ENCODE measurements at places on chromosomes 7 and 10.

- DNase-seq = no peak
These were observed 219.3 kb downstream of the GATA3 start for GRCh38 chr10:8273749-8274148.

DNA sequence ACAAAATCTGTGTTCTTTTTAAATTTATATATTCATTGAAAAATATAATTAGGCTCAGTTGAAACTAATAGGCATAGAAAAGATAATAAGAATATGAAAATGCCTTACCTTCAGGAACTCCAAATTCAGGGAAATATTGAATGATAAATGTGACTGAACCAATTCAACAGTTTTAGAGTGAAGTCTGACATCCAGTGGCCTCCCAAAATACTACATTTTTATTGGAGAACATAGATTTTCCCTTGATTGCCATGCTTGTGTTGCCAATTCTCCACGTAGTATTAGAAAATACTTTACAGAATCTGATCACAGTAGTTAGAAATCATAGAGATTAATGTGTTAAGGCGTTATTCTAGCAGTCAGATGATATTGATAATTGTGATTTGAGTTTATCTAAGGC is 1246.7 kb downstream of the GATA3 start:
- no peak for DNase-seq

- DNase-seq = no peak
These were observed 176.1 kb downstream of the SH3PXD2A start for GRCh38 chr10:103679096-103679790.

DNA sequence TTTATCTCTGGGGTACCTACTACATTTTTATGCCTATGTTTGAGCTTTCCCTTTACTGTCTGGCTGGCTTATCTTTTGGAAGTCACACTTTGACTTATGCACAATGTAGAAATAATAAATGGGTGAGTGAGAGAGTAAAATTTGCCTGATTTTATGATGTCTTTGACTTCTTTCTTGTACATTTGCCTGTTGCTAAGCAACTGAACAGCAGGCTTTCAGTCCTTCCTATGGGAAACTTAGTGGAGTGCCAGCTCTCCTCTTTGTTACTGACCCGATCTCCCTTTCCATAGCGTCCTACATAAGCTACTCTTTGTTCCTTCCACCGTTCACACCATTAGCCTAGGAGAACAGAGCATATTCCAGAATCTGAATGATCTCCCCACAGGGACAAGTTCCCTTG is 4.2 kb downstream of the TAS2R60 start:
- no peak for DNase-seq

DNA sequence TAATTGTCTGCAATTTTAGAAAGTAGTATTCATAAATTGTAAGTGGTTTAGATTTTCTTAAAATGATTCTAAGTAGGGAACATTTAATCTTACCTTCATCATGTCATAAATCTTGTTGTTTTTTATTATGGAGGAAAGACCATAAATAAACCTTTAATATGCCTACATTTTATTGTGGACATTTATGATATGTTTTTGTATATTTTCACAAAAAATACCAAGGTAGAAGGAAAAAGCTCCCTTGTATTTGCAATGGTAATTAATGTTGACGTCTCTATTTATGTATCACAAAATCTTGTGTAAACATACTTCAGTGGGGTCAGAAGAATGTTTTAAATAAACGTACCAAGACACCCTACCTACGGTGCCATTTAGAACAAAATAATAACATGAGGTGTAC is 155.7 kb upstream of the FAM171A1 start:
- no peak for DNase-seq

- no peak for DNase-seq
These were observed 5.0 kb upstream of the FAM20C start for GRCh38 chr7:187227-187927.

DNA sequence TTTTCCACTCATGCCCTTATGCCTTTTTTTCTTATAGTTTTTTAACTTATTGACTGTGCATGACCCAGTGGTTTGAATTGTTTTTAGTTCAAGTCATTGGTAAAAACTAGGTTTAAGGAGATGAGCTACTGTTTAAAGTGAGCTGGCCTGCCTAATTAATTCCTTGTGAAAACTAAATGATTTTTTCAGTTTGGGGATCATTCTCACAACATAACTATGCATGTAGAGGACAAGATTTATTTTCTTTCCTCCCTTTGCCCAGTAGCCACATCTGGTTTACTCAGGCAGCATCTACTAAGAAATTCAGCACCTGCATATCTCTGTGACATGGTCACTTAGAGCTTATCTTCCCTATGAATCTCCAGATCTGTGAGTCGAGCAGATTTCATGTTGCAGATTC is 1.7 kb downstream of the ADO start:
- no peak for DNase-seq

DNA sequence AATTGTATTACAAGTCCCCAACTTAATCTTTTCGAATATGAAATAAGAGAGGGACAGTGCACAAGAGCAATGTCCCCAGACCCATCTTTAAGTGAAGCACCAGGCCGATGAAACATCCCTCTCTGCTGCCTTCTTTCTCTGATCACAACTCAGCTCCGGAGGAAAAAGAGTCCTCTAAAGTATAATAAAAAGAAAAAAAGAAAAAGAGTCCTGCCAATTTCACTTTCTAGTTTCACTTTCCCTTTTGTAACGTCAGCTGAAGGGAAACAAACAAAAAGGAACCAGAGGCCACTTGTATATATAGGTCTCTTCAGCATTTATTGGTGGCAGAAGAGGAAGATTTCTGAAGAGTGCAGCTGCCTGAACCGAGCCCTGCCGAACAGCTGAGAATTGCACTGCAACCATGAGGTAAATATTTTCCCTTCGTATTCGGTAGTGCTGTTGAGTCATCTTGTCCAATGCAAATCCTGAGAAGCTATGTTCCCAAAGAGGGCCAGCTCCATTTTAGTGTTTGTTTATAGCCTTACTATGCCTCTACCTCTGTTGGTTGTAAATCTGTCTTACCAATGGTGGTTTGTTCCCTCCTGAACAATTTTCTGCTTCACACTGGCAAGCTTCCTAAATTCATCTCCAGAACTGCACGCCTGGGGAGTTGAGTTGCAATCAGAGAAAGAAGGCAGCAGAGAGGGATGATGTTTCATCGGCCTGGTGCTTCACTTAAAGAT is at the start of gene IFIT2:
Gene IFIT2 (plus strand): TSS at position 326 of the 725 bp plus-strand sequence. CDS start 78 bp downstream, at position 404.
- peak; percentile 21 for DNase-seq

- no peak for DNase-seq
These were observed 499.1 kb downstream of the KCNMA1 start for GRCh38 chr10:77138541-77138940.

GRCh38 chr7:117012696-117013095 is 59.4 kb downstream of the ST7 start:
- peak; percentile 46 for DNase-seq

- no peak for DNase-seq
These were observed 15.2 kb downstream of the ANLN start for GRCh38 chr7:36404639-36405408.

DNA sequence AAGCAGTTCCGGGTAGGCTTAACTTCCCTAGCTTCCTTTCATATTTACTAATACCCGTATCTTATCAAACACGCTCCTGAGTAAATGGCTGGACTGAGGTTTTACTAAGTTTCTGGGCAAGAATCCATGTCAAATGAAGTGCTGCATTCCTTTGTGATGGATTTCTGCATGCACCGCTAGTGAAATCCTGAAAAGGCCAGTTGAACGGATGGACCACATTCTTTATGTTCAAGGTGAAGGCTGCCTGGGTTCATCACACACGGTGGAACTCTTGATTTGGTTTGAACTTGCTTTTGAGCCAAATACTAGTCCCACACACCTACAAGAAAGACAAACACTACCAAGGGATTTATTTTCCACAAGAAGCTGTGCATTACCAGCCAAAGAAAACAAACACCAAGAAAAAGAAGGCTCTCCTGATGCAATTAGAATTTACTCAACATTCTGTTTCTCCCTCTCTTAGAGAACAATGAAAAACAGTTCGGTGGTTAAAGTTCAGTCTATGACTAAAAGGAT is 255.0 kb upstream of the SEMA3C start:
- no peak for DNase-seq

GRCh38 chr10:35340975-35341374 is 4.7 kb downstream of the CCNY start:
- no peak for DNase-seq

GRCh38 chr7:30468791-30469190 is 9.8 kb downstream of the NOD1 start:
- DNase-seq = no peak

- DNase-seq = no peak
These were observed 75.3 kb downstream of the ZNF92 start for GRCh38 chr7:65448816-65449504.

GRCh38 chr10:96622013-96622787 is 35.4 kb upstream of the TM9SF3 start:
- no peak for DNase-seq

DNA sequence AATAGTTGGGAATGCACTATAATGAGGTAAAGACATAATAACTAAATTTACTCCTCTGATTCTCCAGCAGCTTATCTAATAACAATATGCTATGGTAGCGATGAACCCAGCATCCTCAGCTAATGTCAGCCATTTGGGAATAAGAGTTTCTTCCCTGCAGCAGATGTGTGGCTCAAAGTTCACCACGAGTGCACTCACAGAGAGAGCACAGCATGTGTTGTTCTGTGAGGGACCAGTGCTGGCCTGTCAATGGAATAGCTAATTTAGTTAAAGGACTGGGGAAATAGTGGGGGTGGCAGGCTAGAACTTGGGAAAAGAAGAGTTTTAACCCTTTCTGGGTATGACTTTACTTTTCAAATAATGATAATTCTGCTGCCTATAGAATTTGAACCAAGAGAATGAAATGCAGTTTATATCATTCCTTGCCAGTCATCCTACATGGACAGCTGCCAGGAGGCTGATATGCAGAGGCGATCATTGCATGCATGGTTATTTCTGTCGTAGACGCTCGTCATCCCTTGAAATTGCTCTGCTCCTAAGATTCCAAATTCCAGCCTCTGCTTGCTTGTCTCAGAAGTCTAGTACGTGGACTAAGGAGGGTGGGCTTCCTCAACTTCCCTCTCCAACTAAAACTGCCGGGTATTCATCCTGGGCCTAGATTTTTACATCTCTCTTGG is 355.6 kb downstream of the RNLS start:
- no peak for DNase-seq

DNA sequence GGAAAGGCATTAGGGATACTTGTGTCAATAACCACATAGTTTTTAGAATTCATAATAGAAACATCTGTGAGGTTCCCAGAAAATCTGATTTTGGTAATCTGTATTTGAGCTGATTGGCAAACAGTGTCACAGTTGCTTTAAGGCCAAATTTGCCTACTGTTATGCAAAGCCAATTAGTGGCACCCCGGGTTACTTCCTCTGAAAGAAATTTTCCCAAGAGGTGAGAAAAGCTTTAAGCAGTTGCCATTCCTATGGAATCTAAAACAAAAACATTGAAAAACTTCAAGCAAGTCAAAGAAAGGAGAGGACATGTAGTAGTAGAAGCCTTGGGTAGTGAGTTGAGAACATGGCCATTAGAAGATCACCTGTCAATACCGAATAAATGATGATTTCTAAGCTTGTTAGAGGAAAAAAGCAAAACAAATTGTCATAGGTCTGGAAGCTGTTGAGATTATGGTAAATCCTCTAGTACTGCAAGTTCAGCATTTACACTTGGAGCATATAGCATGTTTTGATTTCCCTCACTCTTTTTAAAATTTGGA is 176.8 kb downstream of the TWIST1 start:
- DNase-seq = no peak

GRCh38 chr7:32051128-32051527 is 19.1 kb downstream of the PDE1C start:
- DNase-seq = no peak

DNA sequence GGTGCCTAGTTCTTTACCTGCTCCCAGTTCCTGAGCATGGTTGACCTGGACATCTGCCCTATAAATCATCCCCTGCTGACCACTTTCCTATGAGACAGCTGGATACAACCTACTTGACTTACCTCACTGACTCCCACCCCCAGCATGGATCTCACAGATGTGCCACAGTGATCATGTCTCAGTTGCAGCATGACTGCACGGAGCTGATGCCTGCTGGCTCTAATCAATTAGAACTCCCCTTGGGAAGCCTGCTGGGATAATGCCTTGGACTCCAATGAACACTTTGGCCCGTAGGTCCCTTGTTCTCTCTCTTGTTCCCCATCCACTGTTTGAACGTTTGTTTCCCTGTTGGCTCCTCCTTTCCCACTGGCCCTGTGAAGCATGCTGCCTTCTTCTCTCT is 271.2 kb upstream of the IGFBP3 start:
- no peak for DNase-seq

- DNase-seq = no peak
These were observed 621.4 kb downstream of the POM121L12 start for GRCh38 chr7:53656881-53657280.

DNA sequence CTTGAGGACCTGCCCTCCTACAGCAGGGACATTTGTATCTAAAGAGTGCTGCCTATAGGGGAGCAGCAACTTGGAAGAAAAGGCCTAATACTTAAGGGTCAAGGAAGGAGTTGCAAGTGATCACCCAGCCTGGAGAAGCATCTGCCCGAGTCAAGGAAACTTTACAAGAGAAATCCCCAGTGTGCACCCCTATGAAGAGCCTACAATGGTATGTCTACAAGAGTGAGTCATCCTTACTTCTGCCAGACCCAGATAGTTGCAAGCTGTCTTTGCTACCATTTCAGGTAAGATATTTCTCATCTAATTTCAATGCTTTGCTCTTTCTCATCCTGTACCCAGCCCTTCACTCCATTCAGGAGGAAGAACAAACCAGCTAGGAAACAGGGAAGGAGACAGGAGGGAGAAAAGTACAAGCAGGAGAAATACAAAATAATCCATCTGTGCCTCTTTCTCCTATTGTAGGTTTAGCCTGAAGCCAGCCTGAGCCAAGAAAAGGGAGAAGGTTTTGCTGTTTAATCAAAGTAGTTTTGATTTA is 34.4 kb upstream of the AGR3 start:
- DNase-seq = no peak

DNA sequence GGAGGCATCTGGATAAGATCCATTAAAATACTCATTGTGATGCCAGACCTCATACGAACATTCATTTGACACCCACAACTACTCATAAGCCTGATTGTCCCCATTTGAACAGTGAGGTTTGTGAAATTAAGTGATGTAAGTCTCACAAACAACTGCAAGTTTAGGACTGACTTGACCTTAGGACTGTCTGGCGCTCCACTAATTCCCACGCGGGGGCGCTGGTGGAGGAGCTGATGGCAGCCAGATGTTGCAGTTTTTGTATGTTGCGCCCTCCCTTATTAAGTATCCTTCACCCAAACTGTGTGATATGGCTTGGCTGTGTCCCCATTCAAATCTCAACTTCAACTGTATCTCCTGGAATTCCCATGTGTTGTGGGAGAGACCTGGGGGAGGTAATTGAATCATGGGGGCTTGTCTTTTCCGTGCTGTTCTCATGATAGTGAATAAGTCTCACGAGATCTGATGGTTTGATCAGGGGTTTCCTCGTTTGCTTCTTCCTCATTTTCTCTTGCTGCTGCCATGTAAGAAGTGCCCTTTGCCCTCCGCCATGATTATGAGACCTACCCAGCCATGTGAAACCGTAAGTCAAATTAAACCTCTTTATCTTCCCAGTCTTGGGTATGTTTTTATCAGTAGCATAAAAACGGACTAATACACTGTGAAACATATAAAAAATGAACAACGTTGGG is 20.3 kb upstream of the TIAL1 start:
- no peak for DNase-seq

- DNase-seq = peak; percentile 69
These were observed 215.8 kb downstream of the FOXP2 start for GRCh38 chr7:114630201-114630990.

- DNase-seq = no peak
These were observed 91.8 kb downstream of the CHST15 start for GRCh38 chr10:124001391-124002148.

GRCh38 chr10:56991591-56992069 is 630.6 kb upstream of the ZWINT start:
- no peak for DNase-seq

- DNase-seq = no peak
These were observed 2.6 kb downstream of the ABCA13 start for GRCh38 chr7:48173756-48174382.
